ENCODE measurements at places on chromosomes 3 and 15.

- DNase-seq = peak; percentile 56
These were observed 1.4 kb upstream of the PARP14 start for GRCh38 chr3:122679085-122679881.

DNA sequence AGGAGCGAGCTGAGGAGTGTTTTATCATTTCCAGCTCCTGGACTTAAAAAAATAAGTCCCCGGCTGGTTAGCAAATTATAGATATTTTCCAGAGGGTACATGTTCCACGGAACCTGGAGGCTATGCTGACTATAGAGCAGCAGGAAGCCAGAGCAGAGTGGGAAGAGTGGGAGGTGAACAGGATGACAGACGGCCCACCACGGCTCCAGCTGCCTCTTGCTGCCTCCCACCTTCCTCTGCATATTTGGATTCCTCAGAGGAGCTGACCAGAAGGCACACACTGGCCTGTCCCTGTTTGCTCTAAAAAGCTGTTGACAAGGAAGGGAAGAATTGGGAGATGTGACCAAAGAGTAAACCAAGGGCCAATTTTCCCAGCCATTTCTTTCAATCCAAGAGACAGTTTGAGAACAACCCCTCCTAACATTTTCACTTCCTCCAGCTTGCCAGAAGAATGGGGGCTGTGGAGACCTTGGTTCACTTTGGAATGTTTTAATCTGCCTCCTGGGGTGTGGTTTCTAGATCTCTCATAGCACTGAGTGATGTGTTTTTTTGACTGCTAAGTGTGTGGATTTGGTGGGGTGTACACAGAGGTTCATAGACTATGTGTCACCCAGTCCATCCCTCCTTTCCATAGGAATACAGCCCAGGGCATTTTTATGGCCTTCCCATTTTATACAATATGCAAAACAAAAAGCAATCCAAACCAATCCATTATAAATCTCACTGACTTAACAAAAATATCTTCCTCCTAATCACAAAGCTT lies 36.8 kb downstream of the HGD start:
- DNase-seq = no peak

GRCh38 chr3:71240034-71240433 lies 343.5 kb downstream of the FOXP1 start:
- no peak for DNase-seq

DNA sequence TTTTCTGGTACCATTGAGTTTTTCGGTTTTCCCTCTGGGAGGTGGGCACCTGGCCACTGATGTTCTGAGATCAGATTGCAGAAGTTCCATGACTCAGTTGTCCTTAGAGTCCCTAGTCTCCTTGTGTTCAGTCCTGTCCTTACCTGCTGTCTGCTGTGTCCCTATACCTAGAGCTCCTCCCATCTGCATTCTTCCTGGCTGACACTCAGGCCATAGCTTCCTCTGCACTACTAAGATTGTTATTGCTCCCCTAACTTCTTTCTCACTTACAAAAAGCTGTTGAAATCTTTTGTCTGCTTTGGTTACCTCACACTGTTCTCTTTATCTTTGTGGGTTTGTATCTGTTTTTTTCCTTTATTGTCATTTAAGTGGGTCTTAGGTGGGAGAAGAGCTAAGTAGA lies 13.2 kb downstream of the USP3 start:
- no peak for DNase-seq

- DNase-seq = no peak
These were observed 36.3 kb downstream of the UBE2E2 start for GRCh38 chr3:23239211-23240068.

DNA sequence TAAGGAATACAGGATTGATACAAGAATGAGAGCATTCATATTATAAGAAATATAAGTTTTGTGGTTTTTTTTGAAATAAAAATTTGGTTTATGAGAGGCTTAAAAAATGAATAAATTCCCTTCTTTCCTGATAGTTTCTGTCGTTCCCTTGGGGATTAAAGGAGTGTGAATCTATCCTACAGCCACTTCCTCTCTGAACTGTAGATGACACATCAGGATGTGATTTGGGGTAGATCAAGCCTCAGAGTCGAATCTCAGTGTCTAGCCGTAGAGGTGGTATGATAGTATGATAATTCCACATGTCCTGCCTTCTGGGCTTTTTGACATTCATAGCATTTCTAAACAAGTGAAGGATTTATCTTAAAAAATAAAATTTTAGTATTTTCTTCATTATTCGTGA lies 343.1 kb downstream of the LPP start:
- DNase-seq = no peak

DNA sequence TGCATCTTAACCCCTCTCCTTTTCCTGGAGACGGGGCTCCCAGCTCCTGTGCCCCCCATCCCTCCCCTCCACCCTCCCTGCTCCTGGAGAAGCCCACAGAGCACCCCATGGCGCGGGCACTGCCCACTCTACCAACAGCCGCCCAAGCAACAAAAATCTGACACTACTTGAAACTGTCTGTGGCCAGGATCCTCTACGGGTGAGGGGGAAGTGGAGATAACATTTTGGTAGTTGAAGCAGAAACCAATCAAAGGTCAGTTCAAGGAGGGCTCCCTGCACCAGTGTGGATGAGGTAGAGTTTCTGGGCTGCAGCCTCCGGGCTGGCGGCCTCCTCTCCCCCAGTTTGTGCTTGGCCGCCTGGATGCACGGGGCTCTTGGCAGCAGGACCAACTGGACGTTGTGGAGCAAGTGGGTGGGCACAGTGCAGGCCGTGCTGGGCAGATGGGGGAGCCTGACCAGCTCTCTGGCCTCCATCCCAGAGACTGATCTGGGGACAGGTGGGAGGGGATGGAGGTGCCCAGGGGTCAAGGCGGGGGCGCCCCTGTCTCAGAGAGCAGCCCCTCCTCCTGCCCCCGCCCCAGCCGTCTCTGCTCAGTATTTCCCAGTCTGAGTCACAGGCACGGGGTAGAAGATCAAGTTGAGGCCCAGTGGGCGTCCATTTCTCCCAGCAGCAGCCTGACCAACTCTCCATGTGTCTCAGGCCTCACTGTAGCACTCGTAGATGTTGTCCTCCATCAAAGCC lies 12.8 kb downstream of the H1-8 start:
- no peak for DNase-seq

DNA sequence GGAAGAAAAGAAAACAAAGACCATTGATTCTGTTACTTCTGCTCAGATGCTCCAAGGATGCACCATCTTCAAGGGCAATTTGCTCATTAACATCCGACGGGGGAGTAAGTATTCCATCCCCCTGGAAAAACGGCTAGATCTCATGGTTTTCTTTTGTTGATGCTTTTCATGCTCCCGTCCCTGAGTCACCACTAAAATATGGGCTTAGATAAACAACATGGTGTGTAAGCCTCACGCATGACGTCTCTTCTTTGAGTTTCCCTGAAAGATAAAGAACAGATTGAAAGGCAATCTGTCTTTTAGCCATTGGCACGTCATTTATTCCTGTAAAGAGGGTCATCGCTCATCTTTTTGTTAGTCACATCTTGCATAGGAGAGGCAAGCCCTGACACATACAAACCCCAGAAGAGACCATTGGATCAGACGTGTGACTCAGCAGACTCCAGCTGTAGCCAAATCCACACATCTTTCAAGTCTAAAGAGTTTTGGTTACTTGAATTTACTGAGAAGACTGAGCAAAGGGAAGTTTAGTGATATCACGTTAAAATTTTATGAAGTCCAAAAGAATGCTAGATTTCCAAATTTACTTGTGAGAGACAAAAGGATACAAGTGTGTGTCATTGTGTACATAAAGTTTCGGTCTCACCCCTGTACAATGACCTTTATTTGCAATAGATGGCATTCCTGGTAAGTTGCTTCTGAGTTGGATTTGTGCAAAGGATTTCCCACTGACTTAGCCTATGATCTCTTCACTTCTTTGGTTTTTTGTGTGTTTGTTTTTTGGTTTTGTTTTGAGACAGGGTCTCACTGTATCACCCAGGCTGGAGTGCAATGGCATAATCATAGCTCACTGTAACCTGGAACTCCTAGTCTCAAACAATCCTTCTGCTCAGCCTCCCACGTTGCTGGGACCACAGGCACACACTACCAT lies 110.5 kb downstream of the PGPEP1L start:
- DNase-seq = no peak

DNA sequence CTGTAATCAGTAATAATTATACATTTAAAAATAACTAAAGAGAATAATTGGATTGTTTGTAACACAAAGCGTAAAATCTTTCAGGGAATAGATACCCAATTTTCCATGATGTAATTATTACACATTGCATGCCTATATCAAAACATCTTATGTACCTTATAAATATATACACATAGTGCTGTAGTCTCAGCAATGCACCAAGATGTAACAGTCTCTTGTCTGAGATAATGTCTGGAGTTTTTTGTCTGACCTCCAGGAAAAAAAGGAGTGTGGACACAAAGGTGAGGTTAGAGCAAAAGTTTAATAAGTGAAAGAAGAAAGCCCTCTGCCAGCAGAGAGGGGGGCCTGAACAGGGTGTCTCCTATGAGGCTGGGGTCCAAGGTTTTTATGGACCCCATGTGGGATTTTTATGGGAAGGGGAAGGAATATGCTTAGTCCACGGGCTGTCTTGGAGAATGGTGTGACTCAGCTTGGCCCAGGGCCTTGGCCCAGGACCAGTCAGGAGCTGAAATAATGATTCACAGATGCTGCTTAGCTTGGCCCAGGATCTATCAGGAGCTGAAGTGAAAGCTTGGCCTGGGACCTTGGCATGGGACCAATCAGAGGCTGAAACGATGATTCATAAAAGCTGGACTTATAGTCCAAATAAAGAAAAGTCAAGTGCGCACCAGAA lies 545.0 kb downstream of the ZPLD1 start:
- no peak for DNase-seq

DNA sequence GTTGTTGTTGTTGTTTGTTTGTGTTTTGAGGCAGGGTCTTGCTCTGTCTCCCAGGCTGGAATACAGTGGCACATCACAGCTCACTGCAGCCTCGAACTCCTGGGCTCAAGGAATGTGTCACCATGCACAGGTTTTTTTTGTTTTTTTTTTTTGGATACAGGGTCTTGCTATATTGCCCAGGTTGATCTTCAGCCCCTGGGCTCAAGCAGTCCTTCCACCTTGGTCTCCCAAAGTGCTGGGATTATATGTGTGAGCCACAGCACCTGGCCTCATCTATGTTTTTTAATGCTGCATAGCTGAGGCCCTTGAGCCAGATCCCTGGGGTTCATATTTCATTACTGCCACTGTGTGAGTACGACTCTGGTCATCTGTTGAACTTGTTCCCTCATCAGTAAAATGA lies 352.6 kb downstream of the FEZF2 start:
- no peak for DNase-seq

DNA sequence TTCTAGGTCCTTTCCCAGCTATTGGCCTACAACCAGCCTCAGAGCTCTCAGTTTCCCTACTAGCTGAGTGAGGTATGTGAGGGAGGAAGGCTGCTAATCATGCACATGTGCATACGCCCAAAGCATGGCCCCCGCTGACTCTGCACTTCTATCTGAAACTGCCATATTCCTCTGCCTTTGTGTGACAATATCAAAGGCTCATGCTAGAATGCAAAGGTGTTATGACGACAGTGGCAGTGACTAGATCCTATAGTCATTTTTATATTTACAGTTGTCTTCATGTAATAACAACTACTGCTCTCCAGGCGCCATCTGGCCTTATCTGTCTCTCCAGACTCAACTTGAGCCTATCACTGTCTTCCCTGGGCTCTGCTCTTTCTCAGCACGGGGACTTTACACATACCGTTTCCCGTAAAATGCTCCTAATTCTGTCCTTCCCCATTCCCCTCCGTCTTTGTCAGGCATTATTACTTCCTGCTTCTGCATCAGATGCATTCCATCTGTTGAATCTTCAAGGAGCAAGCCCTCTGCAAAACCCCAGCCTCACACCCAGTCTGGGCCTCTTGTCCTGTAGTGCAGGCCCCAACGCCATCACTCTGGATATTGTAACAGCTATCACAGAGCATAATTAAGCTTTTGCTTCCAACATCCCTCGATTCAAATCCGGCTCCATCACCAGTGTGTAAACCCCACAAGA lies 102.5 kb downstream of the PDCD6IP start:
- no peak for DNase-seq

GRCh38 chr3:180116203-180116602 lies 79.5 kb upstream of the PEX5L start:
- no peak for DNase-seq

DNA sequence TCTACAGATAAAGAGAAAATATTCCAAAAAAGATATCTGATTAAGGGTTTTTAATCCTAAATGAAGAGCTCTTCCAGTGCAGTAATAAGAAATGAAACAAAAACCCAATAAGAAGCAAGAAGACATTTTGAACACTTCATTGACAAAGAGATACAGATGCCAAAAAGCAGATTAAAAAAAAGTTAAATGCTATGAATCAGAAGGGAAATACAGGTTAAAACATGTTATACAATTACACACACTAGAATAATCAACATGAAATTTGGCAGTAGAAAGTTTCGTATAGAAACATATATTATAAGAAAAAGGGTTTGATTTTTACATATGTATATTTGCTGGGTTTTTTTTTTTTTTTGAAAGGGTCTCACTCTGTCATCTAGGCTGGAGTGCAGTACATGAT lies 135.0 kb downstream of the ROBO1 start:
- no peak for DNase-seq

DNA sequence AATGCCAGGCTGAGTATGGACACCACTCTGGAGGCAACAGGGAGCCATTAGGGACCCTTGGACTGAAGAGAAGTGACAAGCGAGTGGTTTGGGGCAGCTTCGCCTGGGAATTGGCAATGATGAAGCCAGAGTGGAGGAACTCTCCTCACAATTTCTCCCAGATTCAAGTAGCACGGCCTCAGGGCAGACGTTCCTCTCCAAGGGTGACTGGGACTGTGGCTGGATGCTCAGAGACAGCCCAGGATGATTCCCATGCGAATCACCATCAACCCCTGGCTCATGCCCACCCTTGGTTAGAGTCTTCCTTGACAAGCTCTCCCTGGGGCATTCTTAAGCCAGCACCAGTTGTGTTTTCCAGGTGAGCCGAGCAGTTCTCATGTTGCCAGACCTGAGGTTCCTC lies 16.3 kb upstream of the DOCK3 start:
- no peak for DNase-seq

- DNase-seq = no peak
These were observed 169.2 kb upstream of the STRIT1 start for GRCh38 chr3:155462672-155463071.

- DNase-seq = no peak
These were observed 18.4 kb downstream of the KLF13 start for GRCh38 chr15:31344823-31345605.

Data from NCI-H1092 (cell line).